ENCODE measurements at places on chromosomes 5 and 9.

DNA sequence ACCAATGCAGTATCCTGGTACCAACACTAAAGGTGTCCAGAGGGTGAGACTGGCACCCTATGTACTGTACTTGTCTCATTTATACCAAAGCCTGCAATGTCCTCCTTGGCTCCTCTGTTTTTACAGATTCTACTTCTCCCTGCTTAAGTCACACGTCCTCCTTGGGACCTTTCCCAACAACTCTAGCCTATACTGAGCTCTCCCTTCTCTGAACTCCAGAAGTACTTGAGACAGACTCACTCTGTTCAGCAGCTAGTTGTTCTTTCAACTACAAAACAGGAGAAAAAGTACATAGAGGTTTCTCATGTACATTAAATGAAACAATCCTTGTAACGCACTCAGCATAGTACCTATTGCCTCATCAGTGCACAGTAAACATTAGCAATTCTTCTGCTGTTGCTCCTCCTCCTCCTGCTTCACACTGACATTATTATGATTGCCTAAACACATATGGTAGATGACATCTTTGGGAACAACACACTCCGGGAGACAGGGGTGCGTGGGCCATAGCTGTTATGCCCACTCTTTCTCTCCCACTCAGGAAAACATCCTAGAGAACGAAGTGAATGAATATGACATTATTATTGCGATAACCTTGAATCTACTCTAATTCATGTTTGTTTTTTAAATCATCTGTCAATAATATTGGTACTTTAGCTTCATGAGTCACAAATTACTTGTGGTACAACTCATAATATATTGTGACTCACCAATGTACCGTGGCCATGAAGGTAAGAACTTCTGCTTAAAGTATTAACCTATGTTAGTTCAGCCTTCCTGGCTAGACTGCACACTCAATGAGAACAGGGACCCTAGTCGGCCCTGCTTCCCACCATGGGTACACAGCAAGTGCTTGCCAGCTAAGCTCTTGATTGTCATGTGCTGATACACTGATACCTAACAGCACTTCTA is 180.3 kb upstream of the ADRA1B start:
- DNase-seq = no peak

DNA sequence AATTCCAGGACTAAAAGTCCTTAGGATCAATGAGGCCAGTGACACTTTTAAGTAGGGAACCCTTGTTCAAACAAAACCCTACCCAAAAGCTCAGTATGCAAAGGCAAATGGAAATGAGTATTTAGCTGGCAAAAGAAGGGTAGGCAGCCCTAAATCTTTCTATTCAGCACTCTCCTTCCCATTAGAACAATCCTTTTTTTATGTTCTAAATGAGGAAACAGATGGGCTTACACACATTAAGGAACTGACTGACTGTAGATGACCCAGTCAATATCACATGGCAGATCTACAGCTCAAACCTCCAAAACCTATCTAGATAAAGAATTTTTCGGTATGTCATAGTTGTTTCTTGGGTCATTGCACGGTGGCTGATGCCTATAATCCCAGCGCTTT is 7.2 kb downstream of the CSNK1A1 start:
- no peak for DNase-seq

- no peak for DNase-seq
These were observed 58.9 kb downstream of the IRF1 start for GRCh38 chr5:132431632-132432031.

DNA sequence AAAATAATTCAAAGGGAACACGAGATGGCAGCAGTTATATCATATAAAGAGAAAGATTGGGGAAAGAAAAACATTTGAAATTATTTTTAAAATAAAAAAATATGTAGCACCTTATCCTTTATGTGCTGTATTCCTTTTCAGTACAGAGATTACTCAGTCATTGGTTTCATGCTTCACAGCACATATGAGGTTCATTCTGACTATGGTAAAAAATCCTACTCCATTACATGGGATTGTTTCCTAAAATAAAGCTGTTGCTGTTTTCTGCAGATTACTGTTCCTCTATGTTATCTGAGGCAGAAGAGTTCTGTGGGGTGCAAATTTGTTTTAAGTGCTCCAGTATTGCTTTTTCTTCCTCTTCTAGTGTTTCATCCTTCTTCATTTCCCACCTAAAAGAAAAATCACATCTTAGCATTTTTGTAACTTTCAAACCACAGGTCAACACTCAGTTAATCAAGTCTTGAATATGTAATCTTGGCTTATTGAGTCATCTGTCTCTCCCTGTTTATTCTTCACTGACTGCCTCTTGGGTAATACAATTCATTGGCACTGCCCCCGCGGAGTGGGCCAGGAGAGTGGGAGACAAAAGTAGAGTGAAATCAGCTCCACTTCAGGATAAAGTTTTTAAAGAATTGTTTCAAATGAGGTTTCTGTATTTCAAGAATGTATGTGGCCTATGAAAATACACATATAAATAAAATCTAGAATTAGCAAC is 412.5 kb upstream of the POU5F2 start:
- DNase-seq = no peak

DNA sequence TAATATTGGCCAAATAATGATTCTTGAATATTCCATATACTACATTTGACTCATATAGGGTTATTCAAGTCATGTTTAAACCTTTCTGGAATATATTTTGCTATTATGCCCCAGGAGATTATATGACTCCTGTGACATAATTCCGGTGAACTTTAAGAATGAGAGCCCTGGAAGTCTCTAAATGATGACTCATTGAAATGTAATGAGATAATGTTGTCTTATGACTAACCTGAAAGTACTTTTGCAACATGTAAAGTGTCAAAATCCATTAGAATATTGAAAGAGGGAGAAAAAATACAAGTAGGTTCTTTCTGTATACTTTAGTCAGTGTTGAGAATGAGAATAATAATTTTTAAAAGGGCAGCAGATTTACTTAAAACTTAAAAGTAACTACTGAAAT is 830.4 kb downstream of the MAT2B start:
- DNase-seq = no peak

DNA sequence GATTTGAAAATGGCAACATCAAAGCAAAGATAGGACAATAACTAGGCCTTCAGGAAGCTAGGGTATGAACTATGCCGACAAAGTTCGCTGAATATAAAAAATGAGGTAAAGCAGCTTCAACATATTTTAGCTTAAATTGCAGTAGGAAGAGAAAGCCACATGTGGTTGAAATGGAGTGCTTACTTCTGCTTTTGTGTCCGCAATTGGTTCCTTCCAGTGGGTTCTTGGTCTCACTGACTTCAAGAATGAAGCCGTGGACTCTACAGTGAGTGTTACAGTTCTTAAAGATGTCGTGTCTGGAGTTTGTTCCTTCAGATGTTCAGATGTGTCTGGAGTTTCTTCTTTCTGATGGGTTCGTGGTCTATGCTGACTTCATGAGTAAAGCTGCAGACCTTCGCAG is 95.2 kb downstream of the APTX start:
- DNase-seq = no peak

DNA sequence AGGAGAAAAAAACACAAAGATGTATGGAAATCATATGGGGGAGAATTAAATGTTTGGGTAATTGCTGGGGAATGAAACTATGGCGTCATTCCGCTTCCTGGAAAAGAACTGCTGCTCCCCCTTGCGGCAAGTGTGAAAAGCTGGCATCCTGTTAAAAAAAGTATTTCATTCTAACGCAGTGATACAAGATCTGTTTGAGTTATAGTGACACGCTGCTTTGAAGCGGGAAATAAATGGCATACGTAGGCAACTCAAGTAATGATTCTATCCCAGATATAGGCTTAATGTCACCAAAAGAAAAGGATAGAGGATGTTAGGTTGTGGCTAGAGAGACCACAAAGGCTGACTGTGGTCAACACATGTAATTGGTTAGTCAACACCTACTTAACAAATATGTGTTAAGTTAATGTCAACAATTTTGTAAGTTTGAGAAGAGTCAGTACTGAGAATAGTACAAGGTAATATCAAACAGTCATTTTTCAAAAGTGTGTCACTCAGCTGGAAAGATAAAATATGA is 70.2 kb upstream of the ALDH1A1 start:
- DNase-seq = peak; percentile 3

- no peak for DNase-seq
These were observed 10.7 kb upstream of the CREBRF start for GRCh38 chr5:173045474-173045873.

GRCh38 chr5:44900273-44900954 is 91.7 kb downstream of the MRPS30 start:
- DNase-seq = no peak

DNA sequence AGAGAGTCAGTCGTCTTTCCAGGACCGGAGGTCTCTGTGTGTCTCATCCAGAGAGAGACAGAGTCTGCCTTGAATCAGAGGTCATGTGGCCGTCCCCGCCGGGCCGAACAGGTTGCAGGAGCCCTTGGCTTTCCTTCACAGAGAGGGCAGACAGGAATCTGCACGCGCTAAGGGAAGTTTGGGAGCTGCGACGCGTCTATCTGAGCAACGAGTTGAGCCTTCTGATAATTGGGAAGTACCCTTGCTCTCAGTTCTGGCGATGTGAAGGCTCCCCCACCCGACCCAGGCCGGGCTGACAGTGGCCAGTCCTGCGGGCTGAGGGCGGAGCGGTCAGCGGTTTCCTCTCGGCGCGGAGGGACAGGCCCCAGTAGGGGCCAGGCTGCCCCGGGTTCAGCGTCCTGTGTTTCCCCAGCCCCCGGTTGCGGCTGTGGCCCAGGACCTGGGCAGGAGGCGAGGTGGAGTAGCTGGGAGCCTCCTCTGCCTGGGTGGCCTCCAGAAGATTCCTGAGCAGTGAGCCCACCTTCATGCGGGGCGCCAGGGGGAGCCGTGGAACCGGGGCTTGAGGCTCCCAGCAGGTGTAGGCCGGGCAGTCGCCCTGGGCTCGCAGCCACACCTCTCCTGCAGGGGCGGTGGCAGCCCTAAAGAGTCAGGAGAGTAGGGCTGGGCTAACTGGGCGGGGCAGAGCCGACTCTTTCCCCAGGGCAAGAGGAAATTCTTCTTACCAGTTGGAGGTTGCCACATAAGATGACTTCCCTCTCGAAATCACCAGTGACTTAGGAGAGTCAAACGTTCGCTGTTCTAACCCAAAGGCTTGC is 13.9 kb downstream of the NR2F1 start:
- no peak for DNase-seq

GRCh38 chr9:113620377-113621161 is 157.0 kb downstream of the RGS3 start:
- DNase-seq = no peak

GRCh38 chr9:2767800-2768677 is 50.7 kb downstream of the KCNV2 start:
- DNase-seq = no peak

DNA sequence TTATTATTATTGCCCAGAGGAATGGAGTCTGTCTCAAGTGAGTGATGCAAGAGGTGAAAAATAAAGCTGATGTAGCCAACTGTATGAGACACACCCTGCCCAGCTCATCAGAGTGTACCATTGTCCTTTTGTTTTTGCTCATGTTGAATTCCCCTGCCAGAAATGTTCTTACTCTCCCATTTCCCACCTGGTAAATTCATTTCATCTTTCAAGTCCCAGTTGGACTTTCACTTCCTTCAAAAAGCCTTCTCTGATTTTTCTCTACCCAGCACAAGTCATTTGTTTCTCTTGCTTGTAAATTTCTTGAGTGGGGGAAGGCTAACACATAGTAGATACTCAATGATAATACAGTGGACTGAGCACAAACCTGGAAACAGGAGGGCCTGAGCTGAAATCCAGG is 394.5 kb upstream of the ZNF462 start:
- no peak for DNase-seq

DNA sequence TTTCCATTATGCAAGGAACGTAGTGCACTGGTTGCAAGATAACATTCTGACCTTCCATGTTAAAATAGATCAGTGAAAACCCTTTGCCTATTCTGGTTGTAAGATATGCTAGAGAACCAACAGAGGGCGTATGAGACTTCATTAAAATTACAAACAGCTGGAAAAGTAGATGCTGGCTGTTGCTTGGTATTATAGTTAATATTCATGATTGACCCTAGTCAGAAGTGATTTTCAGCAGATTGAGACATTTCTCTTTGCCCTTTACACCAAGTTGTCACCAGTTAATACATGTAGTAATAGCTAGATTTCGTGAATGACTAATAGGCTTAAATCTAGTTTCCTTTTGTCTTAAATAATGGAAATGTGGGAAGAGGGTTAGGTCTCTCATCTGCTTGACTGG is 13.8 kb upstream of the FGF18 start:
- no peak for DNase-seq

DNA sequence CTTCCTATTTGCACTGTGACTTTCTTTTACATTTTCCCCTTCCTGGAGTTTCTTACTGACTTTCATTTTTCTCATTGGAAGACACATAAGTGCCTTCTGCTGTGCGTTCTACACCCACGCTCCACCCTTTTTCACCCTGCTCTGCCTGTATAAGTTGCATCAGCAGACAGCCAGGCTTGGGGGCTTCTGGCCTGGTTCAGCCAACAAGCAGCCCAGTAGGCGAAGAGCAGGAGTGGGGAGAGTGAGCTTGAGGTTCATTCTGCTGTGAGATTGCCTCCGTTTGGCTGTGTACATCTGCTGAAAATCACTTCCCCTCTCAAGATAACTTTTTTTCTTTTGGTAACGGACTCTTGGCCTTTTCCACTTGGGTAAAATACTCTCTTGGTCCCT is 38.4 kb downstream of the RASGRF2 start:
- DNase-seq = no peak

- DNase-seq = no peak
These were observed 205.0 kb upstream of the ACTBL2 start for GRCh38 chr5:57687596-57687995.

GRCh38 chr9:136244122-136244968 is 1.3 kb downstream of the QSOX2 start:
- peak; percentile 24 for DNase-seq

GRCh38 chr5:59798862-59799667 is 94.5 kb downstream of the PDE4D start:
- no peak for DNase-seq

DNA sequence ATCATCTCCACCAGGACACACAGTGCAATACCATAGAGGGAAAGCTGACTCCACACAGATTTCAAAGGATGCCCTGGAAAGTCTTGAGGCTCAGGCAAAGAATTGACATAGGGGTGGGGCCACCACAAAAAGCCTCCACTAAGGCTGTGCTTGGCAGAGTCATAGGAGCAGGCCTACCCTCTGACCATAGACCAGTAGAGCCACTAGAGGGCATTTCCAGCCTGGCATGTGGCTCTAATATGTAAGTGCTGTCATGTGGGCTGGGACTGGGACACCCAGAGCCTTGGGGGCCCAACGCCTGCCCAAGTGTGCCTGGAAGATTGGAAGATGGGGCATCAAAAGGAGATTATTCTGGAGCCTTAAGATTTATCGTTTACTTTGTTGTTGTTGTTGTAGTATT is 726.0 kb downstream of the DNAH5 start:
- no peak for DNase-seq

GRCh38 chr9:120441426-120442307 is 138.3 kb downstream of the CDK5RAP2 start:
- no peak for DNase-seq

GRCh38 chr5:11324521-11325289 is 563.7 kb upstream of the DAP start:
- no peak for DNase-seq
